Endothelial cell (in vitro differentiated cells): ENCODE measurements at places on chromosomes 2 and 18. TPM values are rescaled to one million over a fixed set of nuclear protein-coding genes. Genes with fewer than 3 reads are reported as not detected.

The FAM136A gene
- 37.9 TPM for total RNA-seq

The SPC25 gene
- 6.2 TPM for total RNA-seq

The POTEE gene
- total RNA-seq: 0.36 TPM

GRCh38 chr2:237177052-237177451 lies 91.4 kb downstream of the COPS8 start:
- peaks cover 2% of the 10 kb centered on the region for H3K27me3 ChIP-seq
- no peak overlapping the region for H3K27ac ChIP-seq
- no peaks in the 10 kb centered on the region for H3K36me3 ChIP-seq
- no peak for DNase-seq
- H3K4me3 ChIP-seq: no peak overlapping the region

DNA sequence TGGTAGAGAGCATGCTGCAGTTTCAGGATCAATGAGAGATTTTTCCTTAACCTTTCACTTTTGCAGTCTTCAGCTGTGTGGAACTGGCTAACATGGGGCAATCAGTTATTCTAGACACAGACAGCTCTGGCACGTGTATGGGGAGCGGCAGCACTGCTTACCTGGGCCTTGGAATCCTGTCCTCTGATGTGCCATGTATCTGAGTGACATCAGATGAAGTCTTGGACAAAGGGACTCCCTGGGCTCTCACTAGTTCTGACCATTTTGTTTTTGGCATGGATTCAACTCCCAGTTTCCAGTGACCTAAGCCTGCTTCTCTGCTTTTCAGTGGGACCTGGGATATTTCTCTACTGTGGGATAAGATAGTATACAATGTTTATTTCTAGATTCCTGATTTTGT lies 54.3 kb downstream of the RNF144A start:
- no peaks in the 10 kb centered on the region for H3K4me1 ChIP-seq
- no peaks in the 10 kb centered on the region for H3K27me3 ChIP-seq
- no peak for DNase-seq
- no peak overlapping the region for H3K4me3 ChIP-seq
- no peak overlapping the region for H3K27ac ChIP-seq

- no peak overlapping the region for H3K27ac ChIP-seq
- no peak overlapping the region for H3K4me3 ChIP-seq
- DNase-seq: no peak
- peaks cover 18% of the 10 kb centered on the region for H3K27me3 ChIP-seq
- H3K4me1 ChIP-seq: peaks cover 9% of the 10 kb centered on the region
Observed at GRCh38 chr2:120345608-120346007, 328 bp upstream of the INHBB start.

- H3K27me3 ChIP-seq: no peaks in the 10 kb centered on the region
- peaks cover 12% of the 10 kb centered on the region for H3K4me1 ChIP-seq
- no peak overlapping the region for H3K27ac ChIP-seq
Observed at GRCh38 chr2:149727927-149728326, 140.4 kb upstream of the MMADHC start.

DNA sequence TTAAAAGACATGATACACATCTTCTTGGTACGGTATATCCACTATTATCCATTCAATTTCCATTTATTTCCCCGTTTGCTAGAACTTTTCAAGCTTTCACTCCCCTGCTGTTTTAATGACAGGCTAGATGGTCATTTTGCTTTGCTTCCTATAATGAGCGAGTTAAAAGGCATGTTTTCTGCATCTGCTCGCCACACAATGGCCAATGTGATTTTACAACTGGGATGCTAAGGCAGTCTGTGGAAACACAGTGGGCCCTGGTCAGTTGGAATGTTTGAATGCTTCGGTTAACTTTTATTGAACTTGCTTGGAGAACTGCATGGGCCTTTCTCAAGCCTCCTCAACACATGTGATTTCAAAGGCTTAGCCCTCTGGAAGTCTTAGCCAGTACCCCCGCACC lies 48.4 kb upstream of the TNP1 start:
- H3K27ac ChIP-seq: no peak overlapping the region
- no peaks in the 10 kb centered on the region for H3K4me1 ChIP-seq
- no peak overlapping the region for H3K4me3 ChIP-seq

GRCh38 chr2:20250436-20250835 lies 25.5 kb upstream of the SDC1 start:
- H3K4me3 ChIP-seq: no peak overlapping the region
- DNase-seq: no peak
- H3K27ac ChIP-seq: no peak overlapping the region
- H3K27me3 ChIP-seq: no peaks in the 10 kb centered on the region

DNA sequence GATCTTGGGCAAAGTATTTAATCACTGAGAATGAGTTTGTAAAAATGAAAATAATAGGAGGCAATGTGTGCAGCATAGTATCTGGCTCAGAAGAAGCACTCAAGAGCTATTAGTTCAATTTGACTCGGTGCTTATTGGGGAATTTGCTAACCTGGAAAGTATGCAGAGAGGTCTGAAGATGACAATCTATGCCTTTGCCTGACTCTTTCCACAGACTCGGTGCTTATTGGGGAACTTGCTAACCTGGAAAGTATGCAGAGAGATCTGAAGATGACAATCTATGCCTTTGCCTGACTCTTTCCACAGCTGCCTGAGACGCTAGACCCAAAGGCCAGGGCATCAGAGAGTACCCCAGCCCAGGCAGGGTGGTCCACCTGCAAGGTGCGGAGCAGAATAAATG lies 12.2 kb upstream of the SH3BP4 start:
- H3K27me3 ChIP-seq: peaks cover 3% of the 10 kb centered on the region
- no peaks in the 10 kb centered on the region for H3K36me3 ChIP-seq
- H3K4me1 ChIP-seq: peaks cover 9% of the 10 kb centered on the region
- DNase-seq: no peak

- no peaks in the 10 kb centered on the region for H3K27me3 ChIP-seq
- DNase-seq: no peak
- H3K36me3 ChIP-seq: no peaks in the 10 kb centered on the region
- no peak overlapping the region for H3K27ac ChIP-seq
- H3K4me1 ChIP-seq: peaks cover 5% of the 10 kb centered on the region
- no peak overlapping the region for H3K4me3 ChIP-seq
Observed at GRCh38 chr18:25494888-25495287, 142.9 kb upstream of the ZNF521 start.

DNA sequence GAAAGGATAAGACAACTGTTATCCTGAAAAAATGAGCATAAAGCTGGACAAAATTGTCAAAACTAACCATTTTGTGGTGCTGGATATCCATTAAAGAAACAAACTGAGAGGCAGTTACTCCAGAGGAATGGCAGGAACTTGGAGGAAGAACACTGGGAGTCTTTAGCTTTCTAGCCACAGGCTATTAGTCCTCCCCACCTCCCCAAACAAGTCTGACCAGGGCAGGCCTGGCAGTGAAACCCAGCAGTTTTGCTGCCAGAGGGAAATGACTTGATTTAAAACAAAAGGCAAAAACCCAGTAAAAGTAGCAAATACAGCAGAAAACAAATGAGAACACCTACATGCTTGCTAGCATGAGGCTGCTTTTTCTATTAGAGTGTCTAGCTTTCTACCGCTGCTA lies 34.9 kb downstream of the OSBPL1A start:
- H3K27me3 ChIP-seq: no peaks in the 10 kb centered on the region
- no peak overlapping the region for H3K4me3 ChIP-seq
- no peaks in the 10 kb centered on the region for H3K4me1 ChIP-seq
- no peak for DNase-seq
- no peaks in the 10 kb centered on the region for H3K36me3 ChIP-seq

- H3K4me1 ChIP-seq: peaks cover 7% of the 10 kb centered on the region
- no peak overlapping the region for H3K4me3 ChIP-seq
- H3K27ac ChIP-seq: no peak overlapping the region
- H3K36me3 ChIP-seq: no peaks in the 10 kb centered on the region
Observed at GRCh38 chr2:236858661-236859060, 227.0 kb upstream of the COPS8 start.

DNA sequence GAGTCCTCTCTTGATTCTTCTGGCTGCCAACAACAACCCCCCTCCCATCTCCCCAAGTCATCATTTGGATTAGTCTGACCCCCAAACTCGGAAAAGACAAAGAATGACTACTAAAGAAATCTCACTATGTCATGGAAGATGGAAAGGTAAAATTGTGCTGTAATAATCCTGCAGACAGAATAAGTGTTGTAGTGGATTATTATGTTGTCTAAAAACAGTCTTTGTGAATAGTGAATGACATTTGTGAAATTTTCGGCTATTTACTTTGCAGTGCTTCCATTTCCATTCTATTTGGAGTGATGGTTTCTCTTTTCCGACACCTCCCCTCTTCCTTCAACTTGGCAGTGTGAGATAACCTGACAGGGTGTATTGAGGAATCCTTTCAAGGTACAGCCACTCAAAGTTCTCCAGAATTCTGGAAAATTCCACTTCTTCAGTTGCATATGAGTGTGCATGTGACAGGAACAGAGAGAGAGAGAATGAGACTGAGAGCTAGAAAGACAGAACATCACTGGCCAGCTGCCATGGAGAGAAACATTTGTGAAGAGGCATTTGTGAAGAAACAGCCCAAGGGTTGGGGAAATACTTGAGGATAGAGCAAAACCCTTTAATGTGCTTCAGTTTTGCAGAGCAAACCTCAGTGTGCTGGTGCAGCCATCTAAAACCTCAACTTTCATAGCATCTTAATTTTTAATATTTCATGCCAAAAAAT lies 141.9 kb upstream of the DLX2 start:
- no peak for DNase-seq
- no peaks in the 10 kb centered on the region for H3K27me3 ChIP-seq
- no peaks in the 10 kb centered on the region for H3K36me3 ChIP-seq
- no peak overlapping the region for H3K4me3 ChIP-seq
- H3K4me1 ChIP-seq: peaks cover 8% of the 10 kb centered on the region

DNA sequence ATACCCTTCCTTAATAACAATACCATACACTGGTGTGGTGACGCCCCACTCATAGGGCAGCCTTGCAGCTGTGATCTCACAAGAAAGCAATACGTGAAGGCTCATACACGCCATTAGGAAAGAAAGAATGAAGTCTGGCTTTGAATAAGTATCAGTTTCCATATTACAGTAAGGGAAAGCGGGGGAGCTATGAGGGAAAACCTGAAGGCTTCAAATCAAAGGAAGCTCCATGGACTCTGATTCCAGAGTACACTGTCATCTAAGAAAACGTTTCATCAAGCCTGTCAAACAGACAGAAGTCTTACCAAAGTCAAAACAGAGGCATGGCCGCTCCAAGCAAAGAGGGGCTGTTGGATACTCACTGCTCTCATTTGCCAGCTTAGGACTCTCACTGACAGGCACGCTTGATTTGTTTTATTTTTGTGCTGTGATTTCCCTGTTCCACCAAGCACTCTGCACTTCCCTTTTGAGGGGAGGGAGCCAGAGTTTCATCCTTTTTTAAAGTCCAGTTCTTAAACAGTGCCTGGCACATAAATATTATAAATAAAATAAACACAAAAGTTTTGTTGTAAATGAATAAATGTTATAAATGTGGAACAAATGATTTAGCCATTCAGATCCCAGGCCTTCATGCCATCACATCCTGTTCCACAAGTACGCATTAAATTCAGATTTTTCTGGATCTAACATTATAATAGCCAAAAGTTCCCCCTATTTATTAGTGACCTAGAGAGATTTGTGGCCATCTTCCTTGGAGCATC lies 221.2 kb downstream of the PIEZO2 start:
- H3K36me3 ChIP-seq: no peaks in the 10 kb centered on the region
- H3K4me1 ChIP-seq: peaks cover 26% of the 10 kb centered on the region
- no peak overlapping the region for H3K27ac ChIP-seq
- no peaks in the 10 kb centered on the region for H3K27me3 ChIP-seq
- no peak overlapping the region for H3K4me3 ChIP-seq

DNA sequence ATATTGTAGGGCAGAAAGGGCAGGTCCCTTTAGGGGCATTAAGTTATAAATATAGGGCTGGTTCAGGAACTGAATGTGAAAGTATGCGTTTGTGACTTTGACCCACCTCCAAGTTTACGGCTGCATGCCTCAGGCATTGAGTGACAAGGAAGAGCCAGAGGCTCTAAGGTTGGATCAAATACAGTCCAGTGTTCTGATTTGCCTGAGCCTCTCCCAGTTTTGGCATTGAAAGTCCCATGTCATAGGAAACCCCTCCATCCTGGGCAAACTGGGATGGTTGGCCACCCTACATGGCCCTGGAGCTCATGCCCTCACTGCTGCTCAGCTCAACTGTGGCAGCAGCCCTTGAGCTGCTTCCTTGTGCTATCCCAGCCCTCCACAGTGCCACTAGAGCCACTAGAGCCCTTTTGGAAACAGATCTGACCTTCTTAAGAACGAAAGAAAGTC lies 29.9 kb downstream of the HK2 start:
- no peak overlapping the region for H3K27ac ChIP-seq
- H3K27me3 ChIP-seq: peaks cover 6% of the 10 kb centered on the region
- no peak overlapping the region for H3K4me3 ChIP-seq
- DNase-seq: no peak

DNA sequence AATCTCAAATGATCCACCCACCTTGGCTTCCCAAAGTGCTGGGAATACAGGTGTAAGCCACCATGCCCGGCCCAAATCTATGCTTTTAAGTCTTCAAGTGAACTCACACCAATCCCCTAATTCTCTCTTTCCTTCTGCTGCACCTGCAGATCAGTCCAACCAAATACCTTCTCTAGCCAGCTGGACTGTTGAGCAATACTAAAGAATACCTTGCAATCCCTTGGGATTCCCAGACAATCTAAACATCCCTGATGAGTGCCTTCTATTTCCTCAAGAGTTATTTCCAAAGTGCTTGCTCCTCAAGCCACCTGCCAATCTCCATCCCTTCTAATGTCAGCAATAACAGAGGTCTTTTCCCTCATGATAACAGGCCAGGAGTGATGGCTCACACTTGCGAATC lies 48.6 kb downstream of the SF3B1 start:
- no peak overlapping the region for H3K27ac ChIP-seq
- H3K36me3 ChIP-seq: peaks cover 6% of the 10 kb centered on the region
- H3K4me3 ChIP-seq: no peak overlapping the region
